Fibroblast of mammary gland (primary cell): ENCODE measurements at places on chromosomes 2 and 18.
A peak's percentile ranks its signal among the peaks of the same experiment; 100 is the strongest.

DNA sequence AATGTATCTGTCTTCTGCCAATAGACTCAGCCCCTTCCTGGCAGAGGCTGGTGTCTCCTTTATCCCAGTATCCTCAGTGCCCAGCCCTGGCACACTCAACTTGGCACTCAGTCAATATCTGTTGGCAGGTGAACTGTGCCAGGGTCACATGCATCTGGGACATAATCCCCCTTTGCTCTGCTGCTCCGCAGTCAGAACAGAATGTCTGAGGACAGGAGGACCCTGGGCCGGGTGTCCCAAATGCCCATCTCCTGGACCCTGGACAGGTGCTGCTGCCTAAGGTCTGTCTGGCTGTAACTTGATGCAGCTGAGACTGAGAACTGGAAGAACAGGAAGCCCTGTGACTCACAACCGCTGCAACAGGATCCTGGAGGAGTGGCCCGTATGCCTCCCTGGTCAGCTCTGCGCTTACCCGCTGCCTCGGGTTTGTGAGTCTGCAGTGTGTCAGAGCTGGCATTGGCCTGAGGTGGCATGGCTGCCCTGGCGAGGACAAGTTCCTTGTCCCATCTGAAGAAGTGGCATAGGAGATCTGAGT, 11.4 kb downstream of the HK2 start:
- peak; percentile 94 for DNase-seq

DNA sequence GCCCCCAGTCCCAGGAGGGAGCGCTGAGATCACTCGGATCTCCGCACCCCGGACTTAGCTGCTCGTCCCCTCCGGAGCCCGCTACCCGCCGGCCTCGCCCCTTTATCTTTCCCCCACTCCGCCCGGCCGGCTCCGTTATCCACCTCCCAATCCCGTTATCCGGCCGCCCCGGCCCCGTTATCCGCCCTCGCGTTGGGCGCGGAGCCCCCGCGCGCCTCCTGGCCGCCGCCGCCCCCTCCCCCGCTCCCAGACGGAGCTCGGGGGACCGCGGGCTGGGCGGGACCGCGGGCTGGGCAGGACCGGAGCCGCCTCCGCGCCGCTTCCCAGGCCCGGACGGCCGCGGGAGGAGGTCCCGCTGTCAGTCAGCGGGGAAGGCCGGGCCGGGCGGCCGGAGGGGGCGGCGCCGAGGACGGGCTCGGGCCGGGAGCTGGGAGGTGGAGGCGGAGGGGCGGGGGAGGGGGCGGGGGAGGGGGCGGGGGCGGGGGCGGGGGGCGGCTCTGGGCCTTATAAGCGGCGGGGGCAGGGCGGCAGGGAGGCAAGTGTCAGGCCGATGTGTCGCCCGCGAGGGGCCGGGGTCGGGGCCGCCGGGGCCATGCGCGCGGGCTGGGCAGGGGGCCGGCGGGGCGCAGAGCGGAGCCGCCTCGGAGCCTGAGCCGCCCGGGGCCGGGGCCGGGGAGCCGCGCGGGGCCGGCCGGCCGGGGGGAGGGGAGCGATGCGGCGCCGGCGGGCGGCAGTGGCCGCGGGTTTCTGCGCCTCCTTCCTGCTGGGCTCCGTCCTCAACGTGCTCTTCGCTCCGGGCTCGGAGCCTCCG, at the start of gene PKDCC:
Gene PKDCC, plus strand, starts transcription at position 534 of the 811 bp plus-strand sequence. Its CDS starts 179 bp downstream, at position 713.
- peak; percentile 63 for DNase-seq

DNA sequence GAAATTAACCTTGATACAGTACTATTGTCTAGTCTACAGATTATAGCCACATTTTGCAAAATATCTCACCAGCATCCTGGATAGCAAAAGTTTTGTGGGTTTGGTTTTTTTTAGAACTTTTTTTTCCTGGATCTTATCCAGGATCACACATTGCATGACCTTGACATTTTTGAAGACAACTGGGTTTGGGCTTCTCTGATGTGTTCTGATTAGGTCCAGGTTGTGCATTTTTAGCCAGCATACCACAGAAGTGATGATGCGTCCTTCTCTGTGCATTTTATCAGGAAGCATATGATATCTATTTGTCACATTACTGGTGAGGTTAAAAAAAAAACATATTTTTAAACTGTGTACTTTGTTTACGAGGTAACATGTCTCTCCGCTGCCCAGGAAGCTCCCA, 221.0 kb upstream of the OSR1 start:
- DNase-seq: peak; percentile 54

DNA sequence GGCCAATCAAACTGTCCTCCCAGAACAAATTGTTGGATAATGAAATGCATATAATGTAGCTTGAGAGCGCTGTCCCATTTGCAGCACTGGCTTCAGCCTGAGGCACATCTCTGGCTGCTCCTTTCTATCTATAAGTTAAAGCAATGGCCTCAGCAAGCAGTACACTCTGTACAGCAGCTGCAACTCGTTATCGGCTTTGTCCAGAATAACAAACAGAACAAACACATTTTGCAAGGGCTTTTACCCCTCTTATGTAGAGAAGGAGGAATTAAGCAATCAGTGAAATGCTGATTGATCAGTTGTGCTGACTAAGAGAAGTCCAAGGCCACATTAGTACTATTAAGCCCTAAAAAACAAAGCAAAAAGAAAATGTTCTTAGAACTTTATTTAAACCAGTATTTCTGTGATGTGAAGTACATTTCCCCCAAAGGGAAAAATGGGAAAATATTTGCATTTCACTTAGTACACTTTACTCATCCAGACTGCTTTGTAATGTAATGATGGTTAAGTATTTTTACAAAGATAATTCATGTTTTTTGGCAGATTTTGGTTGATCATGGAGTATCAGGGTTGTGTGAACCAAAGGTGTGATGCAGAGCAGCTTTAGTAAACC, 15.0 kb upstream of the CPS1 start:
- peak; percentile 61 for DNase-seq

DNA sequence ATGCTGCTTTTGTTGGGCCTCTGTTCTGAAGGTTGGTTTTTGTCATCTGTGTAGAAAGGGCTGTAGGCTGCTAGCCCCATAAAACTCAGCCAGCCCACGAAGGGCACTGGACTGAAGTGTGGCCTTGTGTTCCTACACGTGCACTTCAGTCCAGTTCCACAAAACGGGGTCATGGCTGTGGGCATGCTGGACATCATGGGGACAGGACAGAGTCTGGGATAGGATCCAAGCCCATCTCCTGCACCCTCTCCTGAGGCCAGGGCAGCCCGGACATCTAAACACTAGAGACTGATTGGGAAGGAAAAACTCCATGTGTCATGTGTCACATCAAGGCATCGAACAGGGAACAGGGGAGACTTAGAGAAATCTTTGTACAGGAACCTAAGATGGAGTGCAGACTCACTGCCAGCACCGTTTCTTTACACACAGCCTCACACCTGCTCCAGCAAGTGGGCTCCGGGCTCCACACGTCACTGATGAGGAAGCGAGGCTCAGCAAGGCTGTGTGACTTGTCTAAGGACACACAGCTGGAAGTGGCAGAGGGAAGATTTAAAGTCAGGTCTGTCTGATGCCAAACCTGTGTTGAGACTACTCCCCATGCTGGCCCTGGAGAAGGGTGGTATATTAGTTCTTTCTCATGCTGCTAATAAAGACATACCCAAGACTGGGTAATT, 74.8 kb upstream of the BCL2L11 start:
- no peak for DNase-seq

GRCh38 chr18:56501896-56502295, 136.5 kb downstream of the TXNL1 start:
- DNase-seq: no peak

GRCh38 chr2:105515581-105516415, 116.9 kb upstream of the FHL2 start:
- DNase-seq: no peak

GRCh38 chr2:134420920-134421319, 167.0 kb downstream of the MGAT5 start:
- DNase-seq: no peak

DNA sequence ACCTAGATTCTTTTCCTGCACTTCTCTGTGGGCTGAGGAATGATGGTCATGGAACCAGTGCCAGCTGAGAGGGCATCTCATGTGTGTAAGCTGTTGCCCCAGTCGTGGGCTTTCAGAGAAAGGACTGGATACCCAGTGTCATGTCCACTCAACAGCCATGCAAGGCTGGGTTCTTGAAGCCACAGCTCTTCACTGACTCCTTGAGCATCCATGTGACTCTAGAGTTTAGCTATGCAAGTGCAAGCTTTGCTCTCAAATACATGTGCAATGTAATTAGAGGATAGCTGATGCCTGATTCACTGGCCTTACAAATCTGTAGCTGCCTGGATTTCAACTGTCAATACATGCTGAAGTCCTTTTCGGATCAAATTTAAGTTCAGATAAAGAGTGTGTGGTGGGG, 46.8 kb upstream of the EML6 start:
- peak; percentile 48 for DNase-seq

- no peak for DNase-seq
Measured at GRCh38 chr2:101832114-101832513, 134.6 kb downstream of the MAP4K4 start.

- peak; percentile 83 for DNase-seq
Measured at GRCh38 chr2:147082850-147083522, 761.8 kb upstream of the ACVR2A start.

DNA sequence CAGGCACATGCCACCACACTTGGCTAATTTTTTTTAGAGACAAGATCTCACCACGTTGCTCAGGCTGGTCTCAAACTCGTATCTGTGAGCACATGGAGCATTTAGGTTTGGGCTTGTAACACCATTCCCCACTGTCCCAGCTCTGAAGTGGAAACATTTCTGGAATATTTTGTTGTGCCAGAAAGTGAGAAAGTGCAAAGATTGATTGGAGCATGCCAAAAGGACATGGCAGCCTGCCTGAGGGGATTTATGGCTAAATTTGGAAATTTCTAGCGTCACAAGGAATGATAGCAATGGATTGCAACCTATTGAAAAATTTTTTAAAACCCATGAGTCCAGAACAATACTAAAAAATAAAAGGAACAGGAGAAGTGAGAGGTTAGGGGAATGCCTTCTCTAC, 136.8 kb downstream of the ESCO1 start:
- DNase-seq: no peak

DNA sequence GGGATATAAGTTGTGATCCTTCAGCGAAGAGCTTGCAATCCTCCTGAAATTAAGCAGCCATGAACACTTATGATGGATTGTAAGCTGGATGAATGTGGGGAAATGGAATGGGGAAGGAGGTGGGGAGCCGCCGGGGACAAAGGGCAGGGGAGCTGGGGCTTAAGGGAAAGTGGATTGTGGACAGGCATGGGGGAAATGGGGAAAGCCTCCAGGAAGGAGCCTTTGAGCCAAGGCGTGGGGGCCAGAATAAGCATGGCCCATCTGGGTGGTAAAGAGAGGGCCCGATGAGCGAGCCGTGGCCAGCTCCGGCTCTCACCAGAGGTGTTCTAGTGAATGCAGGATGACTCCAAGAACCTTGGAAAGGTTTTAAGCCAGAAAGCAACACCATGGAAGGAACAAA, 124.0 kb downstream of the SMAD7 start:
- DNase-seq: no peak

DNA sequence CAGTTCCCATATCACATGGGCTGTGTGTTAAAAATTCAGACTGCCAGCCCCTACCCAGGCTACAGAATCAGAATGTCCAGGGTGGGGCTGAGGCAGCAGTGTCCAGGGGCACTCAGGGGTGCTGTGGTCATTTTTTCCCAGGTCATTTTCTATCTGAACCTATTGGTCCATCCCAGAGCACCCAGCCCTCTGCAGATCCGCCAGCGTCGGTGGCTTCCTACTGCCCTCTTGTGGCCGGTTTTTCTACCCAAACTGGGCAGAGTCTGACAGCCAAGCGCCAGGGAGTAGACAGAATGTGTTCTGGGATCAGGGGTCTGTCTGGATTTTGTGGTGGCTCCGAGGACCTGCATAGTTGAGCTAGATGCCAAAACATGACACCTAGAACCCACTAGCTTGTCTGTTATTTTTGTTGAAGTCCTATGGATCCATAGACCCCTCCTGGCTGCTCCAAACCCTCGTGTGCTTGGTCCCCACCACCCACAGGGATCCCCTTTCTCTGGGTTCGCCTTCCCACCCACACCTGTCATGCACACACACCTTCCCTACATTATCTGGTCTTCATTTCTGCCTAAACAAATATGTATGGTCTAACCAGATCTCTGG, 34.1 kb upstream of the RMDN2 start:
- DNase-seq: peak; percentile 69

- no peak for DNase-seq
Measured at GRCh38 chr2:232022718-232023117, 61.2 kb downstream of the DIS3L2 start.

- peak; percentile 81 for DNase-seq
Measured at GRCh38 chr18:74353169-74353775, 37.6 kb downstream of the C18orf63 start.

GRCh38 chr2:235492850-235493344, 946 bp upstream of the AGAP1 start:
- no peak for DNase-seq

GRCh38 chr2:22003270-22003669, 879.5 kb downstream of the TDRD15 start:
- no peak for DNase-seq

GRCh38 chr2:182866461-182867406, at the start of gene FRZB:
Gene FRZB, minus strand, starts transcription at chr2:182866637. Its CDS starts 85 bp downstream, at chr2:182866552.
- peak; percentile 74 for DNase-seq

DNA sequence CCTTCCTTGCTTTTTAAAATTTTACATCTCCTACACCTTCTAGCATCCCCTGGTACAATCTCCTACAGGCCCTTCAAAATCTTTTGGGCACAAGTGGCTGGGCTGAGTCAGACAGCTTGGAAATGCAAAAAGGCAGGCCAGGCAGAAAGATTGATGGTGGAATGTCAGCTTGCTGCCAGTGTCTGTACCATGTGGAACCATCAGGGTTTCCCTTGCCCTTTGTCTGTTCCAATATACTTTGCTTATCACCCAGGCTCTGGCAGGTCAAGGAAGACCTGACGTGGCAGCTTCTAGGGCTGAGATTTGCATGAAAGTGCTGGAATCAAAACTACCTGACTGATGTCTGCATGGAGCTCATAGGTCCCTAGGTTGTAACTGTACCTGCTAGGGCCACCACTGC, 33.3 kb downstream of the GPR39 start:
- no peak for DNase-seq

DNA sequence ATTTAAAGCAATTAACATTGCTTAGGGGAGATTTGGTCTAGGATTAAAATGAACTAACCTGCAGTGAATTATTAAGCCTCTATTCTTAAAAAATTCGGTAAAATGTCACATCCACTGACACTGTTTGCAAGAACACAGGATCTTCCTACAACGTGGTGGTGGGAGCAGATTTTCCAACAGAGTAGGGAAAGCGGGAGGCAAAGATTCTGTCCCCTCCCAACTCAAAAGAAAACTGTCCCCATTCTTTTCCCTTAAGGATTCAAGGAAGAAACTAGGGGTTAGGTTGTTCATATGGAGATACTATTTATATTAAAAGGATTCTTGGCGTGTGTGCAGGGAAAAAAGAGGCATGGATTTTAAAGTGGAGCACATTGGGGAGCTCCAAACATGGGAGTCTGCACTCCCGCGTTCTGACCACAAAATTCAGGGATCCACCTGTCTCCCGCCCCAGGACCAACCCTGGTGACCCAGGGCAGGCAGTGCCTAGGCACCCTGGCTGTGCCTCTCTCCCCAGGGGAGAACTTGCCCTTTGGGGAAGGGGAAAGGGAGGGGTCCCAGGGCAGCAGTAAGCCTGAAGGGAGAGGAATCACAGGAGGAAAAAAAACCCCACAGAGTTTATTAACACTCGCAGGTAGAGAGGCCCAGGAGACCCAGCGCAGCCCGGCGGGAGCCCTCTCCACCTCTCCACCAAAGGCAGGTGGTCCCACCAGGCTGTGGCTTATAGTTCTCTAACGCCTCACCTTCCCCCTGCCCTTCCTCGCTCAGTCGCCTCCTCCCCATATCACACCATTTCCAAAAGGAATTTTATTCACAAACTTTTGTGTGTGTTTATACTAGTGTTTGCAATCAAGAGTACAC, 2.3 kb downstream of the PTGR3 start:
- no peak for DNase-seq
